ENCODE measurements at places on chromosomes 1 and 21.

GRCh38 chr1:105083611-105084010 is 1333.9 kb downstream of the AMY1C start:
- H3K27me3 ChIP-seq: no peaks in the 10 kb centered on the region
- no peak overlapping the region for H3K27ac ChIP-seq
- no peak overlapping the region for H3K4me3 ChIP-seq

GRCh38 chr1:56803561-56804156 is 15.5 kb downstream of the FYB2 start:
- H3K27me3 ChIP-seq: no peaks in the 10 kb centered on the region
- DNase-seq: no peak
- H3K4me1 ChIP-seq: no peaks in the 10 kb centered on the region
- H3K4me3 ChIP-seq: no peak overlapping the region
- H3K36me3 ChIP-seq: no peaks in the 10 kb centered on the region

GRCh38 chr1:94063379-94063778 is 57.6 kb downstream of the ABCA4 start:
- no peak for DNase-seq
- no peaks in the 10 kb centered on the region for H3K36me3 ChIP-seq
- H3K4me1 ChIP-seq: no peaks in the 10 kb centered on the region
- H3K27me3 ChIP-seq: peaks cover 38% of the 10 kb centered on the region

- H3K4me1 ChIP-seq: peaks cover 70% of the 10 kb centered on the region
- peak overlapping the region; percentile 61 for H3K27ac ChIP-seq
- H3K27me3 ChIP-seq: no peaks in the 10 kb centered on the region
- no peak for DNase-seq
- H3K4me3 ChIP-seq: peak overlapping the region; percentile 4
These were observed 7.3 kb downstream of the ARID4B start for GRCh38 chr1:235320521-235321179.

DNA sequence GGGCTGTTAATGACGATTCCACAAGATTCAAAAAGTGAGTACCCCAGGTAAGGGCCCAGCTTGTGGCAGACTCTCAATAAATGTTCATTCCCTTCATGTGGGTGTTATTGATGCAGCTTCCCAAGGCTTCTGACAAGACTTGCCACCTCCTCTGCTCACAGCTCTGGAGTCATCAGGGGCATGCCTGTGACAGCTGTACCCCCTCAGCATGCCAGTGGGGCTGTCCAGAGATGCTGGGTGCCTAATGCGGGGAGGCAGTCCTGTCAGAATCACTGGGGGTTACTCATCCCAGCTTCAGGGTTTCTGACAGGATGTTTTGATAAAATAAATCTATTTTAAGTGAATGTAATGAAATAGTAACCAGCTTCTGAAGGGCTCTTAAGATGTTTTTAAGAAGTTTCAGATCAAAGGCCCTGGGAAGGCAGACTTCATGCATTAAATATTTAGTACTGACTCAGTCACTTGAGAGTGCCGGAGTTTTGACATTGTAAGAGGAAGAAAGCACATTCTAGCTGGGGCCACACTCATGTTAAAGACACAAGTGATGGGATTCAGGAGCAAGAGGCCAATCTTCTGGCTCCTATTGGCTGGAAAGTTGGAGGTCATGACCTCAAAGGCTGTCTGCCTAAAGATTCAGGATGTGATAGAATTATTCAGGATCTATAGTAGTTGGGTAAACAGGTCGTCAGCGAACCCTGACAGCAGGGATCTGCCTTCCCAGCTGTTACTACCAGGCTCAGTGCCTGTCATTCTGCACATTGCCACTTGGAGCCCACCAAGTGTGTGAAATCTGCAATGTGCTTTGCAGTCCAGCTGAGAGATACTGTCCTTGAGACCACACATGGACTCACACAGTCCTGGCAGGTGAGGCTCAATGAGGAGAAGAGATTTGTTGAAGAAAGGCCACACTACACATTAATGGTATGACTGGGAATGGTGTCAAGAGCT is 239.6 kb upstream of the BEND5 start:
- H3K4me3 ChIP-seq: no peak overlapping the region
- no peaks in the 10 kb centered on the region for H3K27me3 ChIP-seq
- no peak overlapping the region for H3K27ac ChIP-seq
- peaks cover 3% of the 10 kb centered on the region for H3K36me3 ChIP-seq
- H3K4me1 ChIP-seq: no peaks in the 10 kb centered on the region
- no peak for DNase-seq

GRCh38 chr1:12204140-12204539 is 25.7 kb upstream of the VPS13D start:
- H3K4me1 ChIP-seq: peaks cover 66% of the 10 kb centered on the region
- H3K4me3 ChIP-seq: peak overlapping the region; percentile 60
- DNase-seq: no peak
- no peaks in the 10 kb centered on the region for H3K27me3 ChIP-seq
- peaks cover 81% of the 10 kb centered on the region for H3K36me3 ChIP-seq
- peak overlapping the region; percentile 94 for H3K27ac ChIP-seq

- H3K27ac ChIP-seq: no peak overlapping the region
- H3K36me3 ChIP-seq: no peaks in the 10 kb centered on the region
- peaks cover 53% of the 10 kb centered on the region for H3K27me3 ChIP-seq
- no peaks in the 10 kb centered on the region for H3K4me1 ChIP-seq
These were observed 59.1 kb downstream of the GORAB start for GRCh38 chr1:170590921-170591705.

DNA sequence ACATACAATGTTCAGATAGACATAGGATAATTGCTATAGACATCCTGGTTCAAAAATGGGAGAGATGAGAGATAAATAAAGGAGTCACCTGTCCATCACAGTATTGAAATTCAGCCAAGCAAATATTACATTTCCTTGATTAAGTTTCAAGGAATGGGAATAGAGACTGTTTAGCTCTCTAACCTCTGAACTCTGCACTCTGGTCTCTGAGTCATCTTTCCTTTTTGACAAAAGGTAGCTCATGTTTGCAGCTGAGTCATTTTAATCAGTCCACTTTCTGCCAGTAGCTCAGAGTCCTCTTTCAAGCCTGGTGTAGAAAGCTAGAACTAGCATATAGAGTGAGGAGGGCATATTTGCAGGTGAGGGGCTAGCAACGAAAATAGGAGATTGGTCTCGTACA is 51.4 kb upstream of the GJA8 start:
- no peak for DNase-seq
- H3K4me3 ChIP-seq: no peak overlapping the region
- H3K27me3 ChIP-seq: peaks cover 31% of the 10 kb centered on the region

GRCh38 chr1:55117941-55118340 is 78.6 kb downstream of the PCSK9 start:
- peak overlapping the region; percentile 59 for H3K27ac ChIP-seq
- no peak overlapping the region for H3K4me3 ChIP-seq
- H3K27me3 ChIP-seq: no peaks in the 10 kb centered on the region
- DNase-seq: no peak

DNA sequence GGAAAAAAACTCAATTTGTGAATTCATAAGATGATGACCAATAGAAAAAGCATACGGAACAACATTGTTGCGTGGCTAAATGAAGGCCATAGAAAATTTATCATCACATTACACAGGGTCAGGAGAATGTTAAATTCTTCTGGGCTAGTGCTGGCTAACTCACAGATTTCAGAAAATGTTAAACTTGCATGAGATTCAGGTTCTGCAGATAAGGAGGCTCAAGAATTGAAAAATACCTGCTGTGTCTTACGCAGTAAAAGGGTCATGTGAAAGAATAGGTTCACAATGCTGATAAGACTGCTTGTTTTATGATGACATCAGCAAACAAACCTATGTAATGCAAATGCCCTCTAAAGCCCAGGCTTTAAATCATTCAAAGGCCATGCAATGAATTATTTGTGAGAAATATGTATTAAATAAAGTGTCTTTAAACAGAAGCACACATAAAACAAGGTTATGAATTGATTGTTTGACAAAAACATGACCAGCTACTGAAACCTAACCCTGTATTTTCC is 378.8 kb downstream of the USP25 start:
- H3K27ac ChIP-seq: no peak overlapping the region
- no peaks in the 10 kb centered on the region for H3K4me1 ChIP-seq
- peaks cover 3% of the 10 kb centered on the region for H3K36me3 ChIP-seq
- no peak overlapping the region for H3K4me3 ChIP-seq

DNA sequence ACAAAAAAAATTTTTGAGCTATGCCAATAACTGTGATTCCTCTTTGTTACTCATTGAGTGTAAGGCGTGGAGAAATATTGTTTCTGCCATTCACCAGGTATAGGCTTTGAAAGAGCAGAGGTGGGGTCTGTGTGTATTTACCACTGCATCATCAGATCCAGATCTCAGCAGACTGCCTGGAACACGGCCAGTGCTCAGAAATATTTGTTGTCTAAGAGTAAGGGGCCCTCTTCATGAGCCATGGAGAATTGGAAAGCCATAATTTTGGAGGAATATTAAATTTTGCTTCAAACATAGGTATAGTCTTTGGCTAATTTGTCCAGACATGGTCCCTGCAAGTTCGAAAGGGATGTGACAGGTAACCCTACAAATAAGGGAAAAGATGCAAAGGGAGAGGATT is 231.3 kb upstream of the IRF2BP2 start:
- no peak for DNase-seq
- H3K4me1 ChIP-seq: peaks cover 38% of the 10 kb centered on the region
- H3K27me3 ChIP-seq: no peaks in the 10 kb centered on the region
- no peak overlapping the region for H3K4me3 ChIP-seq
- H3K36me3 ChIP-seq: no peaks in the 10 kb centered on the region
- H3K27ac ChIP-seq: peak overlapping the region; percentile 69

GRCh38 chr21:37087188-37087587 is 14.1 kb downstream of the TTC3 start:
- H3K27ac ChIP-seq: no peak overlapping the region
- H3K4me3 ChIP-seq: no peak overlapping the region
- DNase-seq: no peak

- no peak for DNase-seq
- no peak within 1 kb of the TSS for H3K27ac ChIP-seq
- H3K27me3 ChIP-seq: peaks cover 33% of the 10 kb centered on the region
- no peaks in the 10 kb centered on the region for H3K36me3 ChIP-seq
- H3K4me1 ChIP-seq: no peaks in the 10 kb centered on the region
- no peak within 1 kb of the TSS for H3K4me3 ChIP-seq
These were observed at the start of gene LAMC2 for GRCh38 chr1:183185941-183186490. LAMC2 (plus strand) TSS chr1:183186264; CDS start chr1:183186353, 89 bp downstream.

DNA sequence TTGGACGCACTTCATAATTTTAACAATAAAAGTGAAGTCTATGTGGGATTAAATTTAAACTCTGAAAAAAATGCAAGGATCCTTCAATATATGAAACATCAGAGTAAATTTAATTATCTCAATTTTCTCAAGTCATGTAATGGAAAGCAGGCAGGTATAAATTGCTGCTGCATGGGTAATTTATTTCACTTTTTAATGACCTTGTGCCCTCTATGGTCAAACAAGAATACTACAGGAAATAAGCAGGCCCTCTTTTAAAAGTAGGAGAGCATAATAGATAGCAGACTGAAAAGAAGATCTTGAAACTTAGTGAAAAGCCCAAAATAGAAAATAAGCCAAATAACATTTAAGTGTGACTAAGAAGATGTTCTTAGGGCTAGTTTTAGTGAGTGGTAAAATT is 22.9 kb downstream of the BCAS2 start:
- H3K4me3 ChIP-seq: no peak overlapping the region
- H3K4me1 ChIP-seq: no peaks in the 10 kb centered on the region
- no peaks in the 10 kb centered on the region for H3K36me3 ChIP-seq
- no peak overlapping the region for H3K27ac ChIP-seq
- no peaks in the 10 kb centered on the region for H3K27me3 ChIP-seq

GRCh38 chr1:10693497-10694273 is 102.8 kb downstream of the CASZ1 start:
- DNase-seq: peak; percentile 32
- H3K4me3 ChIP-seq: peak overlapping the region; percentile 95
- H3K27me3 ChIP-seq: no peaks in the 10 kb centered on the region

- H3K36me3 ChIP-seq: peaks cover 4% of the 10 kb centered on the region
- H3K27ac ChIP-seq: no peak overlapping the region
- DNase-seq: no peak
- no peaks in the 10 kb centered on the region for H3K4me1 ChIP-seq
These were observed 29.0 kb upstream of the PPM1J start for GRCh38 chr1:112744009-112744578.

GRCh38 chr1:229694053-229694693 is 68.1 kb downstream of the URB2 start:
- no peak for DNase-seq
- H3K27ac ChIP-seq: no peak overlapping the region
- peaks cover 5% of the 10 kb centered on the region for H3K36me3 ChIP-seq
- peaks cover 13% of the 10 kb centered on the region for H3K4me1 ChIP-seq
- H3K4me3 ChIP-seq: no peak overlapping the region
- peaks cover 19% of the 10 kb centered on the region for H3K27me3 ChIP-seq

- peaks cover 7% of the 10 kb centered on the region for H3K4me1 ChIP-seq
- H3K27ac ChIP-seq: no peak overlapping the region
- DNase-seq: no peak
- H3K27me3 ChIP-seq: no peaks in the 10 kb centered on the region
- H3K36me3 ChIP-seq: no peaks in the 10 kb centered on the region
- H3K4me3 ChIP-seq: peak overlapping the region; percentile 19
These were observed 156.6 kb downstream of the AK5 start for GRCh38 chr1:77438236-77438913.

All from effector memory CD8-positive, alpha-beta T cell (primary cell).